NCI-H2081 treated with DMSO at 0.1 percent for 48 hours (cell line): ENCODE measurements at places on chromosomes 2 and 18.

DNA sequence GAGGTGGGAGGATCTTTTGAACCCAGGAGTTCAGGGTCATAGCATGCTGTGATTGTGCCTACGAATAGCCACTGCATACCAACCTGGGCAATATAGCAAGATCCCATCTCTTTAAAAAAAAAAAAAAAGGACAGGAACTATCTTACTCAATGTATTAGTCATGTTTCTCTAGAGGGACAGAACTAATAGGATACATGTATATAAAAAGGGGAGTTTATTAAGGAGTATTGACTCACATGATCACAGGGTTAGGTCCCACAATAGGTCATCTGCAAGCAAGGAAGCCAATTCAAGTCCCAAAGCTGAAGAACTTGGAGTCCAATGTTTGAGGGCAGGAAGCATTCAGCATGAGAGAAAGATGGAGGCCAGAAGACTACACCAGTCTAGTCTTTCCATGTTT lies 18.8 kb upstream of the CASP10 start:
- no peak for DNase-seq

- DNase-seq = no peak
These were observed 112.2 kb upstream of the NABP1 start for GRCh38 chr2:191565647-191566198.

- no peak for DNase-seq
These were observed 79.5 kb downstream of the INPP4A start for GRCh38 chr2:98524168-98524567.

DNA sequence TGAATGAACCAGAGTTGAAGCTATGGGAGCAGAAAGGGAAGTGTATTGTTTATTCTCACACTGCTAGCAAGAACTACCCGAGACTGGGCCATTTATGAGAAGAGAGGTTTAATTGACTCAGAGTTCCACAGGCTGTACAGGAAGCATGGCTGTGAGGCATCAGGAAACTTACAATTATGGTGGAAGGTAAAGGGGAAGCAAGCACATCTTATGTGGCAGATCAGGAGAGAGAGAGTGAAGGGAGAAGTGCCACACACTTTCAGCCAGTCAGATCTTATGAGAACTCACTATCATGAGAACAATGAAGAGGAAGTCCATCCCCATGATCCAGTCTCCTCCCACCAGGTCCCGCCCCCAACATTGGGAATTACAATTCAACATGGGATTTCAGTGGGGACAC lies 383.2 kb upstream of the SLC14A2 start:
- no peak for DNase-seq

DNA sequence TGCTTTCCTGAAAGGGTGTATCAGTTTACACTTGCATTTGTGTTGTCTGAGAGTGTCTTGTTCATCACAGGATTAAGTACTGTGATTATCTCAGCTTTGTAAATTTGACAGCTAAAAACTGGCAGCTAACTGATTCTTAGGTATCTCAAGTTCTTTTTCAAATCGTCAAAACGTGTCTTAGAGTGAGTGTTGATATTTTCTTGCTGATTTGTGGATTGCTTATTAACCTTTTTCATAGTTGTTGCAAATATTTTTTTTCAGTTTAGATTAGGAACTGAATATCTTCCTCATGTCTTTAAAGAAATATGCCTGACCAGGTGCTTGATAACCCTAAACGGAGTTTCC lies 41.9 kb downstream of the LRRFIP1 start:
- no peak for DNase-seq

GRCh38 chr2:95041060-95041823 lies 15.7 kb downstream of the MAL start:
- DNase-seq = no peak

- DNase-seq = no peak
These were observed 55.5 kb upstream of the CUL3 start for GRCh38 chr2:224640679-224641078.
